ENCODE measurements at places on chromosomes 16 and 17. TPM values are rescaled to one million over a fixed set of nuclear protein-coding genes. Genes with fewer than 3 reads are reported as not detected.

The UBALD2 gene
- polyA plus RNA-seq, result 4.3 TPM

The DPEP2 gene
- 45.3 TPM for polyA plus RNA-seq

The POLR2C gene
- polyA plus RNA-seq, result 28.3 TPM

The GAS2L2 gene
- polyA plus RNA-seq, result not detected

The TGFB1I1 gene
- 0.59 TPM for polyA plus RNA-seq

The GGT6 gene
- not detected for polyA plus RNA-seq

The RRAD gene
- not detected for polyA plus RNA-seq

The NAGS gene
- polyA plus RNA-seq, result 0.64 TPM

The ABI3 gene
- polyA plus RNA-seq, result 34.2 TPM

The KRTAP4-6 gene
- polyA plus RNA-seq, result not detected

The ACSM2B gene
- polyA plus RNA-seq, result not detected

The UTP18 gene
- 47.0 TPM for polyA plus RNA-seq

The AGRP gene
- polyA plus RNA-seq, result not detected

The DDX5 gene
- polyA plus RNA-seq, result 1,084 TPM

The ZNF213 gene
- polyA plus RNA-seq, result 1.9 TPM

The ITPRIPL2 gene
- 4.7 TPM for polyA plus RNA-seq

The HASPIN gene
- 0.34 TPM for polyA plus RNA-seq

The BCL6B gene
- 0.33 TPM for polyA plus RNA-seq

The PIPOX gene
- 0.15 TPM for polyA plus RNA-seq

The CPHXL gene
- polyA plus RNA-seq, result not detected

The MMP28 gene
- 0.49 TPM for polyA plus RNA-seq

The TPSD1 gene
- not detected for polyA plus RNA-seq

The KRT14 gene
- not detected for polyA plus RNA-seq

The ZG16 gene
- polyA plus RNA-seq, result not detected

The FAM20A gene
- polyA plus RNA-seq, result not detected

The SPATA22 gene
- not detected for polyA plus RNA-seq

The ATAD5 gene
- 1.7 TPM for polyA plus RNA-seq

The AANAT gene
- 1.1 TPM for polyA plus RNA-seq
